ENCODE measurements at places on chromosomes 2 and 18.

DNA sequence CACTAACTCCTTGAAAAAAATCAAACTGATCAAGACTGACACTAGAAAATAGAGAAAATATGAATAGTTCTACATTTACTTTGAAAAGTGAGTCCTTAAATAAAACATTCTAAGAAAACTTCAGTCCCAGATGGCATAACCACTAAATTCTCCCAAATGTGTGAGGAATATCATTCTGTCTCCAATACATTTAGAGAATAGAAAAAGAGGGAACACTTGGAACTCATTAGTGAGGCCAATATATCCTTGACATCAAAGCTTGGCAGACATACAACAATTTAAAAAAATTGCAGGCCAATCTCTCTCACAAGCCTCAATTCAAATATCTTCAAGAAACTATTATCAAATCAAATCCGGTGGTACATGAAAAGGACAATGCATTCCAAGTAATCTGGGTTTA lies 79.3 kb upstream of the TMEM247 start:
- DNase-seq, result no peak

DNA sequence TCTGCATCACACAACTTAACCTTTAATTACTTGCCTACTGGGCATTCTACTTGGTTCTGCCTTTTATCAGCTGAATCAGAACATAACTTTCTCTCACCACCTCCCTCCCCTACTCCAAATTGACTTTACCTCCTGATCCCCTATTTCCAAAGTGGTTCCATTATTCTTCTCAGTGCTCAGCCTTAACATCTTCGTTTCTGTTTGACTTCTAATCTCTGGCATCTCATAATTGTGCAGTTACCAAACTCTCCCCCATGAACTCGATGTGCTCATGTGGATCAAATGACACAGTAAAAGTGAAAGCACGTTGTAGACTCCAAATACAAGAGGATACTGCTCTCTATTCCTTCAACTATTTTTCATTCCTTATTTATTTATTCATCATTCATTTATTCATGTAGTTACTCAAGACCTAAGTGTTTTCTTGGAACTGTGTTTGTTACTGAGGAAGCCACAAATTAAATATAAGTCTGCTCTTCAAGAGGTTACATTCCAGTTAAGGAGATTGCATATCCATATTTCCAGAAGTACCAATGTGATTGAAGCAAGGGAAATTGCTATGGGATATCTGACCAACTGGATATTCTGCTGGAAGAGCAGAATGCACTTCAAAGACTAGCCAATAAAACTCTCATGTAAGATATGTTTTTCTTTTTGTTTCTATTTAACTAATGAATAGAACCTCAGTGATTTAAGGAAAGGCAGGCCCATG lies 158.8 kb downstream of the TMEFF2 start:
- no peak for DNase-seq

GRCh38 chr2:3348767-3349166 lies 28.9 kb downstream of the EIPR1 start:
- no peak for DNase-seq

GRCh38 chr18:36294031-36294430 lies 3.5 kb upstream of the FHOD3 start:
- DNase-seq, result no peak

DNA sequence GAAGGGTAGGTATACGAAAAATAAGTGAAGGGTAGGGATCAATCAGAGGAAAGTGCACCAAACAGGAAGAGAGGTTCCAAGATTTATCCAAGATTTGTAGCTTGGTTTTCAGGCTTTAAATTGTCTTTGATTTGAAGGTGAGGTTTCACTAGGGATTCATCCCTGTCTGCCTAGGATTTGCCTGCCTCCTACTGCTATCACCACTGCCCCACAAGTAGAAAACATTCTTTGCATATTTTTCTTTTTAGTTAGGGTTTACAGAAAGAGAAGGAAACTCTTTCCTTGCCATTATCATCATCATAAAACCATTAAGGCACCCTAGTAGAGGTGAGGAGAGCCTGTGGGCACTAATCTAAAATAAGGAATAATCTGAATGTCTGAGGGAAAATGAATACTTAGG lies 45.8 kb upstream of the TANC1 start:
- DNase-seq, result no peak

All from GDM1 (cell line).